ENCODE measurements at places on chromosomes 1 and 21.
A peak's percentile ranks its signal among the peaks of the same experiment; 100 is the strongest.

DNA sequence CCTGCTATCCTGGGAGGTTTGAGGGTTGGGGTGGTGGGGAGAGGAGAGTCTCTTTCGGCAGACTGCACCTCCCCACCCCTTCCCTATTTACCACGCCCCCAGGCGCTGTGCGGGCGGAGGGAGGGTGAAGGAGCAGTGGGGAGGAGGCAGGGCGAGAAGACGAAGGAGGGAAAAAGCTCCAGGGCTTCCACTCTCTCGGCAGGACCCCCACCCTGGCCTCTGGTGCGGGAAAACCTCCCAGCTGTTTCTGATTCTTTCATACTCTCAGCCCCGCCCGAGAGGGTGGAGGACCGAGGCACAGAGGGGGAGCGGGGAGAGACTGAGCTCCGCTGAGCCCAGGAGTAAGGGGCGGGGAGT is 866 bp upstream of the WNT2B start:
- DNase-seq: no peak

DNA sequence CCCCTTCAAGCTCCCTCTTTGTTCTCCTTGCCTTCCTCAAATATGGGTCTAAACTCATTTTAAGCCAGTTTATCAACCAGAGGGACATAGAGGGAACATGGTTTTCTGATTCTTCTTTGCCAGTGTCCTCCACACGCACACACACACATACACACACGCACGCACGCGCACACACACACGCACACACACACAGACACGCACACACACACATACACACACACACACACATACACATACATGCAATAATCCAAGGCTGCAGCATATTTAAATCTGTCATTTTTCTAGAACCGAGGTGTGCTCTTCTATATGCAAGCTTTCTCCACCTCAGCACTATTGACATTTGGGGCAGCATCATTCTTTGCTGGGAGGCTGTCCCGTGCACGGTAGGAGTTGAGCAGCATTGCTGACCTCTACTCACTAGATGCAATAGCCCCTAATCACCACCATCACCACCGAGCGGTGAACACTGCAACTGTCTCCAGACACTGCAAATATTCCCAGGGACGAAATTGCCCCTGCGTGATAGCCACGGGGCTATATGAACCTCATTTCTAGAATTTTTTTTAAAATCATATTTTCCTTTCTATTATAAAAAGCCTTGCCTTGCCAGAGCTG is 8.0 kb downstream of the TNFRSF9 start:
- no peak for DNase-seq

- DNase-seq: peak; percentile 47
Observed at GRCh38 chr1:211323156-211324063, 3.2 kb upstream of the TRAF5 start.

DNA sequence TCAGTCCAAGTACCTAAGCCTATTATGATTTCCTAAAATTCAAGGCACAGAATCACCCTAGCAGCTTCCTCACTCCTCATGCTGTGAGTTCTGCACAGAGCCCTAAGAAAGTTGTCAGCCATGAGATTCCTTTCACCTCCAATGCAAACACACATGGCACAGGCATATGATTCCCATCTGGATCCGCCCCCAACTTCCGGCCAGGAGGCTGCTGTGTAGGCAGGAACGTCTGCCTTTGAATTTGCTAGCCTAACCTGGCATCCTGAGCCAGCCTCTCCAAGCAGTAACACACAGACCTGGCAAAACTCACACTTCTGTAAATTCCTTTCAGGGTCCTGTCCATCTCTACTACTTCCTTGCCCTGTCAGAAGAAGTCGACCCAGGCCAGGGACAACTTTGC is 521.1 kb upstream of the BEND5 start:
- DNase-seq: no peak

DNA sequence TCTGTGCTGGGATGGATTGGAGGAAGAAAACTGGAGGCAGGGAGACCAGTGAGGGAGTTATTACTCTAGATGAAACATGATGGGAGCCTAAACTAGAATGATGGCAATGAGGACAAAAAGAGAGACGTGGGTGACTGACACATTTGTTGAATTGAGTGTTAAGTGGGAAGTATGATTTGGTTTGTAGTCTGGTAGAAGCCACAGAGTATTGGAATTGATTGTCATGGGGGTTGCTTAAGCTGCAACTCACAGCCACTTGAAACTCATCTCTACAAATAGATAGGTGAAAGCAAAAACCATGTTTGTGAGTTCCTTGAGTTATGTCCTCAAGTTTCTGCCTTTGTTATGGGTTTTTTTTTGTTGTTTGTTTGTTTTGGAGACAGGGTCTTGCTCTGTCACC is 28.4 kb downstream of the FABP3 start:
- DNase-seq: no peak

DNA sequence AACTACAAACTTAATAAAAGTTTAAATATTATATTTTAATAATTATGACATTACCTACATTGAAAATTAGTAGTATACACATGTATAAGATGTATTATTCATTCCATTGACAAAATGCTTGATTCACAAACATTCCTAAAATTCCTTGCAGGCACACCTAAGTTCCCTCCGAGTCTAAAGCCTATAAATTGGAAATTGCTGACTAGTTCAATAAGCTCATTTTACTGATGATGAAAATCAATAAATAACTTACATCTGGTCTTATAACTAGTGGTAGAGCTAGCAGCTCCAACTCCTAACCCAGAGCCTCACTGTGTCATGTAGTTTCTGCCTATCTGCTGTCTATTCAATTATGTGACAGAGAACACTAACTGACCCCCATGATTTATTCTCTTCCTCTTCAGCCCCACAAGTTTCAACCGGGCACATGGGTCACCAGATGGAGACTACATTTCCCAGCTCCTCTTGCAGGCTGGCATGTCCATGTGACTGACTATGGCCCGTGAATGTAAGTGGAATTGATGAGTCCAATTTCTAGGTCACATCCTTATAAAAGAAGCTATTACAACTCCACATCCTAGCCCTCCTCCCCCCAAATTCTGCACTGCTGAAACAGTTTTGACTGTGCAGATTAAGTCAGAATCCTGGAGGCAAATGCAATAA is 29.6 kb upstream of the LRRC8D start:
- DNase-seq: no peak

- no peak for DNase-seq
Observed at GRCh38 chr1:58431901-58432620, 114.5 kb downstream of the OMA1 start.

DNA sequence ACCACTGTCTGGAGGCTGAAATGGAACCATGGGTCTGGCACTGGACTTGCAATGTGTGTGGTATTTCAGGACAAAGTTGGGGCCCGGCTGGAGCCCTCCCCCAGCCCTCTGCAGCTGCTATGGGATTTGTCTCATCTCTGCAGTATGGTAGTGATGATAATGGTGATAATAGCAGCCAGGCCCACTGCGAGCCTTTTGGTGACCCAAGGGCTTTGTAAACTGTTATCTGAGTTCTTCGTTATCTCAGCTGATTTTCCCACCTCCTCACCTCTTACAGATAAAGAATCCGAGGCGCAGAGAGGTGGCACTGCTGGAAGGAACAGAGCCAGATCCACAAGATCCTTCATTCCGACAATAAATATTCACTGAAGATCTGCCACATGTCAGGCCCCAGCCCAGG is 11.7 kb upstream of the WNT4 start:
- DNase-seq: no peak

DNA sequence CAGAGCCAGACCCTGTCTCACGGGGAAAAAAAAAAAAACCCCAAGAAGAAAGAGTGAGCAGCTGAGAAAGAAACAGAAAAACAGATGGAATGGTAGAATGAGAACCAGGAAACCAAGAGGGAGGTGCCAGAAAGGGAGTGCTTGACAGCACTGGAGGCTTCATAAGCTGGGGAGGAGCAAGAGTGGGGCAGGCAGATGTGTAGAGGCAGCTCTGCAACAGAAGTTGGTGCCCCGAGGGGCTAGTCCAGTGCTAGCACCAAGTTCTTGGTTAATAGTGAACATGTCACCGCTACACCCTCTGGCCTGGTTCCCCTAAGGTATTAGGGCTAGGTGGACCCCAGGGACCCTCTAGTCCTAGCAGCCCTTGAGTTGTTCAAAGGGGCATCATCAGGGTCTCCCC is 98.0 kb downstream of the TGFBR3 start:
- DNase-seq: no peak

- DNase-seq: no peak
Observed at GRCh38 chr1:228029281-228029680, 22.5 kb downstream of the WNT3A start.

DNA sequence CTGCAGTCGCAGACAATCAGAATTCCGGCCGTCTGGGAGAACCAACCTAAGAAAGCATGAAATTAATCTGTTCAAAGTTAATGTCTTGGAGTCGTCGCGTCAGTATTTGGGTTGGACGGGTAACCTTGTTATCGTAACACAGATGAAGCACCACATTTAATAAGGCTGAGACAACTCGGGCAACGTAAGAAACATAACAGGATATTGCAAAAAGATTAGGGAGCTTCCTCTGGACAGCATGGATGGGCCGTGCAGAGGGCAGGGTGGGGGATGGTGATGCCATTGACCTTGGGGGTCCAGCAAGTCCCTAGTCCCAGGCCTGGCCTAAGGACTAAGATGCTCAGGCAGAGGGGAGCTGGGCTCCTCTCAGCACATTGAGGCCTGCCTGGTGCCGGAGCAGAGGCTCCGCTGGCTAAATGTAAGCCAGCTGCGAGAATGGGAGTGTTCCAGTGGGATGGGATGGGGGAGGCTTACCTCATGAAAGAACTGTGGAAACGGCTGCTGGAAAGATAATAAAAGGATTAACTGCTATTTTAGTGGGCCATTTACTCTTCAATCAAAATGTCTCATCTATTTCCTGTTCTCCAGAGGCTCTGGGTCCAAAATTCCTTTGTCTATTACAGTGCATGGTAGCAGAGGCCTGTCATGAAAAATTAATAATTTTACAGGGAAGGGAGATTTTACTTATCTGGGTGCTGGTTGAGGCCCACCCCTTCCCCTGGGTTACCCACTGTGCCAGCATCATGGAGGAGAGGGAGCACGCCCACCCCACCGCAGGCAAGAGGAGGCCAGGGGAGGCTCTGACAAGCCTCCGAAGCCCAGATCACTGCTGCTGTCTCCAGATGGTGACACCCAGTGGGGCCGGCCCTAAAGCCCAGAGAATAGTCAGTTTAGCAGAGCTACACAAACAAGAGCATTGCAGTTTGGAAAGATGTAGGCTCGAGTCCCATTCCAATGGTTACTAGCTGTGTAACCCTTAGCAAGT is 131.6 kb downstream of the DMRTB1 start:
- DNase-seq: no peak

DNA sequence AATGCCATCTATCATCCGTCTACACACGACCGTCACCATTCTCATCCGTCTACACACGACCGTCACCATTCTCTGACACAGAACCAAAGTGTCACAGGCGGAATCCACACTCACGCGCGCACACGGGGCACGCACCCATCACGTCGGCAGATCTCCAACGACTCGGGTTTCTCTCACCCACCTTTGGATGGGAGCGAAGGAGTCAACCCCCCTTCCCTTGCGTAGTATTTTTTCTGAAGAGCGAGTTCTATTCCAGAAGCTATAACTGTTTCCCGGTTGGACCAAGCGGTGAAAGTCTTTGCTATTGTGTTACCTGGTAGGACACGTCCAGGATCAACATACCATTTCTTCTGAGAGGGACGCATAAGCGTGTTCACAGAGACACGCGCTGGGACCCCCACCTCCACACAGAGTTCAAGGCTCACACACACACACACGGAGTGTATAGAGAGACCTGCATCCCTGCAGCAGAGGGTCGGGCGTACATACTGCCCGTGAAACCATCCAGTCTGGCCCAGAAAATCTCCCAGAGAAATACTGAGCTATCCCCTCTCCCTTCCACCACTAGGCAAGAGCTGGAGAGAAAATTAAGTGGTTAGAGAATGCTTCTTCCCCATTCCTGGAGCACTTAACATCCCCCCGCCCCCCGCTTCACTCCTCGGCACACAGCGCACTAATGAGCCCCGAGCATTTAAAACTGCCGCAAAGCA is 741 bp downstream of the DUSP10 start:
- DNase-seq: no peak

DNA sequence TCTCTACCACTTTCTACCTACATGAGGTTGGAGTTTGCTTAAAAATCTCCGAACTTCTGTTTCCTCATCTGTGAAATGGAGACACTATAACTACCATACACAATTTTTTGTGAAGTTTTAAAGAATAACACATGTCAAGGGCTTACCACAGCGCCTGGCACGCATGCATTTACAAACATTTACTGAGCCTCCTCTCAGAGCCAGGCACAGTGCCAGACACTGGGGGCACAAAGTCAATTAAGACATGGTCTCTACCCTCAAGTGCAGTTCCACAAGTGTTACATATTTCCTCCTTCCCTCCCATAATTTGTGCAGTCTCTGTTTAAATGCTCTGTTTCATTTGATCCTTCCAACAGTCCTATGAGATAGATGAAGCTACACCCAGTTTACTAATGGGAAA is 356.4 kb upstream of the ESRRG start:
- DNase-seq: no peak

DNA sequence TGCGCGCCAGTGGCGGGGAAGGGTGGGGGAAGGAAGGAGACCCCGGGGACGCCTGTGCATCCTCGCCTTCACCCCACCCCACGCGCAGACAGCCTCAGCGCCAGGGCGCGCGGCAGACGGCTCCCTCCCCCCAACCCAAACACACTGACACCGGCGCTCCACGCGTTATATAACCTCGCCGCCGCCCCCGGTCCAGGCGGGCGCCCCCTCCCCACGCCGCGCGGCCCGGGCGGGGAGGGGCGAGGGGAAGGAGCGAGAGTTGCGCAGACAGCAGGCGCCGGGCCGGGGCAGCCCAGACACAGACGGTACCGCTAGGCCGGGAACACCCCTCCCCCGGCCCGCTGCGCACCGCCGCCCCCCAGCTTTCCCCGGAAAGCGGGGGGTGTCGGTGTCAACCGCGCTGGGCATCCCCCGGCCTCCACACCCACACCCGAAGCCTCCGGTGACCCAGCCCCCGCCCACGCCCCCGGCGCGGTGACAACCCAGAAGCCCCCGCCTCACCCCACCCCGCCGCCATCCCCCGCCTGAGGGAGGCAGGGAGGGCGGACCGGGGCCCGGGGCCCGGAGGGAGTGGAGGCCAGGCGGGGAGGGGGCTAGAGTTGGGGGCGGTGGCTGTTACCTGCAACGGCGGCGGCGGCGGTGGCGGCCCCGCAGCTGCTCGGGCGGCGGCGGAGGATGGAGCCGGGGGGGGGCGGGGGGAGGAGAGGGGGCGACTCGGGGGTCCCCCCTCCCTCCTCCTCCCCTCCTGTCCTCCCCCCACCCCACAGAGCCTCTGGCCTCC is 432 bp downstream of the AKT3 start:
- DNase-seq: peak; percentile 40

- DNase-seq: no peak
Observed at GRCh38 chr1:76868916-76869315, 1.6 kb downstream of the ST6GALNAC5 start.
